NB4 (cell line): ENCODE measurements at places on chromosomes 5 and 9.

- DNase-seq: peak; percentile 28
Observed at GRCh38 chr9:120579139-120580050, 572 bp downstream of the CDK5RAP2 start.

GRCh38 chr5:133895979-133896845, 72.2 kb downstream of the C5orf15 start:
- DNase-seq: no peak

DNA sequence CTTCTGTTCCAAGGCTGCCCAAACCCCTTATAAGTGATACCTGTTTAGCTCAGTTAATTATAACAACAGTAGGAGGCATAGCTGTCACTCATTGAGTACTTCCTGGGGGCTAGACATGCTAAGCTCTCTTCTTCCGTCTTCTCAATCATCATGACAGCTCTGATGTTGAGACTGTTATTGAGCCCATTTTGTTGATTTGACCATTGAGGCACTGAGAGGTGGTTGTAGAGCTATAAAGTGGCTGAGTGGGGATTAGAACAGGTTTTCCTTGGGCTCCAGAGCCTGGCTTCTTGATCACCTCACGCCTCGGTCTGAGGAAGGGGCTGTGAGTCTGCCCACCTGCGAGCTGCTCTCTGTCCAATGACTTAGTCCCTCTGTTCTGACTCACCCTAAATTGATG, 26.0 kb upstream of the RPL26L1 start:
- DNase-seq: no peak

DNA sequence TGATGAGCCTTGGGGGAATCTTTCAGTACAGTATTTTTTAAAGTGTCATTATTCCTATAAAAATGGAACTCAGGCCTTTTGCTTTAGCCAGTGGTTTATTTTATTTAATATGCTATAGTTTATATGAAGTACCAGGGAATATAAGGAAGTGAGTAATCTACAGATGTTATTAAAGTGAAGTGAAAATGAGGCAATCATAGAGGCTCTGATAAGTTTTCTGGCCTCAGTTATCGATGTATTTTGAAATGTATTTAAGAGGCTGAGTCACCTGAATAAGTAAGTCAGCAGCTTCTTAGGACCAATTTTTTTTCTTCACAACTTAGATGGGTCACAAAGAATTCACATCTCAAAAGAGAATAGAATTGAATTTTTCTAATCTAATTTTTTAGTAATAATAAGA, 829.0 kb downstream of the DNAH5 start:
- DNase-seq: no peak

DNA sequence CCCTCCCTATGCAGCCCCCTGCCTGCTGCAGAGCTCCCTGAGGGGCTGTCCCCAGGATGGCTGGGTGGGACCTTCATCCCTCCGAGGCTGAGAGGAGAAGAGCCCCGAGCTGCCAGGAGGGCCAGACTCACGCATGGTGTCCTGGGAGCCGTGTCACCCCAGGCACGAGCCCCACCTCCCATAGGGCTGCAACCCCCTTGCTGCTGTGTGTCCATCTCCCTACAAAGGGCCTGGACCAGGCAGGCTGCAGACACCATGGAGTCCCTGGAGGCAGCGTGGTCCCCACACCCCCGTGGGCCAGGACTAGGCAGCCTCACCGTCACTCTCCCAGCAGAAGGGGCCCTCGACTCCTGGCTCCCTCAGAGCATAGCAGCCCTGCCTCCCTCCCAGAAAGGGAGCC, 11.2 kb upstream of the SEC16A start:
- DNase-seq: no peak

DNA sequence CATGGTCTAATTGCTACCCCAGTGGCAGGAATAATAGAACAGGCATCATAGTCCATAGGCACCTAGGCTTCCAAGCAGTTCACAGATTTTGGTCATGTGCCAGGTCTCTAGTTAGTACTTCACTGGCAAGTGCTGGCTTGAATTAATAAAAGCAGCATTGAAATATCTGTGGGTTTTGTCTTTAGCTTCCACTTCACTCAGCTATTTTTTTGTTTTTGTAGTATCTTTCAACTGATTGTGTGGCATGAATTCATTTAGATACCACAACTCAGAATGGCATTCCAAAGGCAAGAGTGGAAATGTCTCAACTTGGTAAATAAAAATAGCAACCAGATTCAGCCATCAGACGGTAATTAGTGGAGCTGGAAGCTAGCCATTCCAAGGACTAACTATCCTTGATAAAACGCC, 27.9 kb upstream of the ITGA2 start:
- DNase-seq: no peak

DNA sequence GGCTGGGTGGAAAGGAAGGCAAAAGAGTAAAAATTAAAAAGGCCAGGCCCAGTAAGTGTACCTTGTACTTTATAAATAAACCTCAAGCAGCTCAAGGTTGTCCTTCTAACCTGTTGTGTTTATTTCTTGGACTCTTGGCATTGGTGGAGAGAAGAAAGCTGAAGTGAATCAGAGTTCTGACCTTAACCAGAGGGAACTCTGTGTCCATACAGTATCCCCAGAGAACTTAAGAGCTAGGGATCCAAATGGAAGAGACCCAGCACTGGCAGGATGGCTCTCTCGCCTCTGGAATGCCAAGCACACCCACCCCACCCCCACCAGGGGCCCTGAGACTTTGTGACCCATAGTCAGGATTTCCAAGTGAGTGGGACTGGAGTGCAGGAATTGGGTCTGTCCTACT, 14.2 kb downstream of the NUDT2 start:
- DNase-seq: no peak

- DNase-seq: peak; percentile 56
Observed at GRCh38 chr5:174503461-174504265, 220.7 kb upstream of the MSX2 start.

GRCh38 chr5:89204756-89205155, 321.8 kb upstream of the MEF2C start:
- no peak for DNase-seq

DNA sequence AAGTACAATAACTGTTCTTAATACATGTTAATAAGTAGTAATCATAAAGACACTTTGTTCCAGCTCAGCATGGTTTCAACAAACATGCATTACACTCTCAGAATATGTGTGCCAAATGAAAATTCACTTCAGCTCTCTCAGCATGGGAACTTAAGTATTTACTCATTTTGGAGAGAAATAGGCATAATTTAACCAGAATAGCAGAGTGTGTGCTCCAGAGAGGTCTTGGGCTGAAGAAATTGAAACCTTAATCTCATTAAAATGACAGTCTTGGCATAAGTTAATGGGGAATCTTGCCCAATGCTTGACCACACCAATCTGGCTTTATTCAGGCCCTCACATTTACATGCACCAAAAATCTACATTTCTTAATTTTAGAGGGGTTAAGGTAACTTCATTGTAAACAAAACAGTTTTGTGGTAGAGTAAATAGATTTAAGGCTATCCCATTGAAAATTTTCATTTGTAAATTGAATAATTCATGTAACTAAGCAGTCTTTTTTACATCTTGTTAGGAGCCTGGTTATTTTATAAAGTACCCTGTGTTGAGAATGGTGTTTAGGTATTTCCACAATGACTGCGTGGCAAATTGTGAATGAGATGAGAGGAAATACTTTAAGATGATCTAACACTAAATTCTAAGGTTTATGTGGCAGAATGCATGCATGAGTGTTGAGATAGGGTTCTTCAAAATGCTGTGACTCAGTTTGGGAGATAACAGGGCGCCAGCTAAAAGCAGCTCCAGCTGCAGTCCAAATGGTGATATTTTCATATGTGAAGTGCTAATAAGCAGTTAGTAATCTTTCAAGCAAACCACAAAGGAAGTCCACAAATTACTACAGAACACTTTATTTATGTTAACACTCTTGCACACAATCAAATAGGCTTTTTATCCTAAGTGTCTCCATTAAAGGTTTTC, 11.3 kb upstream of the LOX start:
- DNase-seq: no peak

DNA sequence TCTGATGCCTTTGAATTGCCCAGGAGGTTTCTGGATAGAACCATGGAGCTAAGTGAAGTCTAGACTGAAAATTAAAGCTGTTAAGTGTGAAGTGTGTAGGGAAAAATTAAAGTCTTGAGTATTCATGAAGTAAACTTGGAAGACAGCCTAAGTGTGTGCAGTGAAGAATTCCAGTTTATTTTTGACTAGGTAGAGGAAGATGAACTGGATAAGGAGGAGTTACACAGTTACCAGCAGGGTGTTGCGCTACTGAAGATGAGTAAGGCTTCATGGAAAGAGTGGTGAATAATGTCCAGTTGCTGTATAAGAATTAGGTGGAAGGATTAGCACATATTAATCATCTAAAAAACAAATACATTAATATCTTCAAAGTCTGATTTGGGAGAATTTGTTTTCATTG, 5.7 kb upstream of the CHD1 start:
- DNase-seq: no peak

- DNase-seq: peak; percentile 9
Observed at GRCh38 chr9:73269430-73270101, 117.9 kb downstream of the ANXA1 start.

- DNase-seq: no peak
Observed at GRCh38 chr9:110808599-110808980, 140.0 kb downstream of the MUSK start.

DNA sequence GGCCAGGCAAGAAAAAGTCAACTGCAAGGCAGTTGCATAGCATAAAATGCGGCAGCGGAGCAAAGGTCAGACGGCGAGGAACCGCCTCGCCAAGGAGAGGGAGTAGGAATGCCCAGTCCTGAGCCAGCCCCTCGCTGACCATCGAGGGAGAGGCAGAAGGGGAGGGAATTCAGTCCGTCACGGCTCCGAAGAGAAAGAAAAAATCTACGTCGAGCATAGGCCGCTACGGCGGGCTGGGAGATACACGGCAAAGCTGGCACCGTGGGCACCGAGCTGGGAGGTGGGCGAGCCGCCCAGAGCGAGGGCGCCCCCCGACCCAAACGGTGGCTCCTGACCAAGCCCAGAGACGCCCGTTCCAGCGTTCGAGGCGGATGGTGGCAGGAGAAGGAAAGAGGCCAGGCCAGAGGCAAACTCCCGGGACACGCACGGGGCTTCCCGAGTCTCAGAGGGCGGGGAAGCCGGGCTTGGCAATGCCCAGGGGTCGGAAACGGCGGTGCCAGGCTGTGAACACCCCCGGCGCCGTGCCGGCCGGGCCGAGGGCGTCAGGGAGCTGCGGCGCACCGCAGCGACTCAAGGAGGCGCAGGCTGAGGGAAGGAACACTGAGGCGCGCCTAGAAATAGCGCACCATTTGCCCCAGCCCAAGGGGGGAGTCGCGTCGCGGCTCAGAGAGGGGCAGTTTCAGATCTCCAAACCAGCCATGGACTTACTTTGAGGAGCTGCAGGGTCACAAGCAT, 518 bp downstream of the SPRY4 start:
- DNase-seq: no peak

- no peak for DNase-seq
Observed at GRCh38 chr5:147869112-147869511, 9.4 kb upstream of the SCGB3A2 start.

GRCh38 chr5:151480384-151481293, 33.2 kb downstream of the SLC36A1 start:
- DNase-seq: peak; percentile 73

DNA sequence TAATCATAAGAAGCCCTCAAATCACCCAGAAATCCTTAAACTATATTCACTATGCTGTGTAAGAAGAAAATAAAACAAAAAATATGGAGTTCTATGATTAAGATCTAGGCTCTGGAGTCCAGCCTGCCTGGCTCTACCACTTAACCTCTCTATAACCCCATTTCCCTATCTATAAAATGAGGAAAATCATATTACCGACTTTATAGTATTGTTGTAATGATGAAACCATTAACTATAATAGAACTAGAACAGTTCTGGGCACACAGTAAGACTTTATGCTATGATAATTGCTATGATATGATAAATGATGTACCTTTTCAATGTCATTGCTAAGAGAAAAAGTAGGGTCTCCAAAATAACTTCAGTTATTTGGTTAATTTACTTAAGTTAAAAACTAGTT, 40.3 kb downstream of the MPDZ start:
- DNase-seq: no peak

DNA sequence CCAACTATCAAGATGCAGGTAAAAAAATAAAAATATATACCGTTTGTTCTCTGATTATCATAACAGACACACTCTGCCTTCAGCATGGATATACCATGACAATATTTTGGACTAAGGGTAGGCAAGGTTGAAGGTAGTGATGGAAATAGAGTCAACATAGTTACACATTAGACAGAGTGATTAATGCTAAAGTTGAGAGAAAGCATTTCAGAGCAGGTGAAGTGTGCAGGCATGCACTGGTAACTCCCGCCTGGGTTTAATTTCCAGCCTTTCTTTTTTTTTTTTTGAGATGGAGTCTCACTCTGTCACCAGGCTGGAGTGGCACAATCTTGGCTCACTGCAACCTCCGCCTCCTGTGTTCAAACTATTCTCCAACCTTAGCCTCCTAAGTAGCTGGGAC, 458.5 kb downstream of the TLR4 start:
- no peak for DNase-seq

GRCh38 chr5:92421942-92422341, 1038.8 kb upstream of the ARRDC3 start:
- DNase-seq: no peak

DNA sequence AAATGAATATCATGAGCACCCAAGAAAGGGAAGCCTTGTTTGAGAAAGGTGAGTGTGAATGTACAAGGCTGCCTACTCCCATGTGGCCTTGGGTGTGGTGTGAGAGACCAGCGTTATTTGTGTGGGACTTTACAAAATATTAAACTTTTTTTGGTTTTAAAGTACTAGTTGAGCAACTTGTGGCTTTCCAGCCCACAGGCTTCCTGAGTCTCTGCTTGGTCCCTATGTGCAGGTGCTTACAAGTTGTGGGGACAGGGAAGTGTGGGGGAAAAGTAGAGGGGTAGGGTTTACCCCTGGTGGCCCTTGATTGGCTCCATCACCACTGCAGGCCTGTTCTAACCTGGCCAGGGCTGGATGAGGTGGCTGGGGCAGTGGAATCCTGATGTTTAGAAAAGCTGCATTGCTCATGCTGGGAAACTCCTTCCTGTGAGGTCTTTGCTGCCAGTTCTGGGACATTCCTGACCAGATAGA, 19.7 kb downstream of the PTTG1 start:
- peak; percentile 36 for DNase-seq

DNA sequence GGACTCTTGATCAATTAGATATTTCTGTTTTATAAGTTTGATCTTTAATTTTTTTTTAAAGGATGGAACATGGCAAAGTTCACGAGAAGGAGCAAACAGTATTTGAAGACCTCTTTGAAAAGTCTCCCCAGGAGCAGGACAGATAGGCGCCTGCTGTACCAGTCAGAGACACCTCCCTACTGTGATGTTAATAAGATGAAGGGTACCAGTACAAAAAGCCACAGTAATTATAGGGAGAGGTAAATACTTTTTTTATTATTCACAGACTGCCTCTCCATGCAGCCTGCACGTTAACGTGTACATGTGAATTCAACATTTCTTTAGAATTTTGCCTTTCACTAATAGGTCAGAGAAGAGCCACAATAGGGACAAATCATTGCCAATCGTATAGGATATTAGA, 146.5 kb upstream of the CDH6 start:
- DNase-seq: no peak
